ENCODE measurements at places on chromosomes 2 and 18. TPM values are rescaled to one million over a fixed set of nuclear protein-coding genes. Genes with fewer than 3 reads are reported as not detected.

DNA sequence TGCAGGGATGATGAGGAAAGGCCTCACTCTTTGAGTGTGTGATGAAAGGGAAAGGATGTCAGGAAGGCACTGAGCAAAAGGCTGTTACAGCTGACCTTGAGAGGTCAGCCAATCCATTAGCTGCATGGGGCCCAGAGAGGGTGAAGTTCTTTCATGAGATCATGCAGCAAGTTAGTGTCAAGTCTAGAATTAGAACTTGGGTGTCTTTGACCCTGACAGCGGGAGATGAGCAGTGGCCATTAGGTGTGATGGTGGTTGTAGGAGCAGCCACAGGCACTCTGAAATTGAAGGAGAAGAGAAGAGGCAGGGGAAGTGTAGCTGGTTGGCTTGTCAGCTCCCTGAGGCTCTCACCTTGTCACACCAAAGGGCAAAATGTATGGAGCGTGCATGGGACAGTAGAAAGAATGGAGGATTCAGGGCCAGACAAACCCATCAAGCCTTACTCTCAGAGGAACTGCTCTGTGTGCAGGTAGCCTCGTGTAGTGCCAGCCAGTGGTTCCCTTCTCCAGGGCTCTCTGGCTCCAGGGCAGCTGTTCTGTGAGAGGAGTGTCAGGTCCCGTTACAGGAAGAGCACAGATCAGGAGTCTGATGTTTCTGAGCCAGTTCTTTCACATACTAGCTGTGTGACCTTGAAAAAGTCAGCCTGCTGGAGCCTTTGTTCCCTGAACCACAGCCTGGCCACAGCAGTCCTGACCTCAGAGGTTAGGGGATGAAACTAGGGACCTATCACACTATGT, 35.9 kb downstream of the MAP4K4 start:
- H3K27ac ChIP-seq, result no peak overlapping the region
- H3K36me3 ChIP-seq, result no peaks in the 10 kb centered on the region
- H3K4me1 ChIP-seq, result peaks cover 63% of the 10 kb centered on the region
- H3K4me3 ChIP-seq, result no peak overlapping the region

DNA sequence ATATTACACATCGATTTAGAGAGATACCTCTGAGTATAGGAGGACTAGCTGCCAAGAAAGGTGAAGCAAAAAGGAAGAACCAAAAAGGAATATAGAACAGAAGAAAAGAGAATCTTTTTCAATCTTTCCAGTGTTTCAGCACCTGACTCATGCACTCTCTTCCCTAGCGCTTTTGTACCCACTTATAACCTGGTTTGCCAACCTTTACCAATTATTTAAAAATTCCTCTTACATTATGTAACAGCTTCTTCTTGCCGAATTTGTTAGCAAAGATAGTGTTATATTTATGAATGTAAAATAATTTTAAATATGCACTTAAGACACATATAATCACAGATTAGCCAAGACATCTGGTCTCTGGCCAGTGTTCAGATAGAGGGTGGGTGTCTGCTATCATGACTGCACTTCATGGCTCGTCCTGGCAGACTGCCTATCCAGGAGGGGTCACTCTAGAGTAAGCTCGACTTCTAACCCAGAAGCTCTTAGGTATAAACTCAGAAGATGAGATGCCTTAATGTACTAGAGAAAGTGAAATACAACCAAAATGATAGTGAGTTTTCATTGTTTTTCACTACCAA, 122.9 kb downstream of the ATAD2B start:
- no peak for DNase-seq
- no peak overlapping the region for H3K4me3 ChIP-seq
- H3K27me3 ChIP-seq, result no peaks in the 10 kb centered on the region
- peaks cover 26% of the 10 kb centered on the region for H3K4me1 ChIP-seq
- no peaks in the 10 kb centered on the region for H3K36me3 ChIP-seq

DNA sequence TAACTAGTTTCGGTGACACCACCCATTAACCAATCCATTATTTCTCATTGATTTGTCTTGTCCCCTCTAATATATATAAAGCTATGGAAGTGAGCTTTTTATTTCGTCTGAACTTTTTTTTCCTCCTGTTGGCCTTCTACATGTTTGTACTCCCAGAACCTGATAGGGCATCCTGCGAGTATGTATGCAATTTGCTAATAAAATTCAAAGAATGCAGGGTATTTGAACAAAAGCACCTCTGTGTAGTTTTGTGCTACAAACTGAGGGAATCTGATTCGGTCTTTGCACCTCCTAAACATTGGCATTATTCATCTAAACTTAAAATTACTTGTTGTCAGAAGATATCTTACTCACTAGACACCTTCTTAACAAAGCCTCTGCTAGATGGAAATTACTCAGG, 242.9 kb upstream of the TMEFF2 start:
- no peaks in the 10 kb centered on the region for H3K27me3 ChIP-seq
- DNase-seq, result no peak
- no peaks in the 10 kb centered on the region for H3K4me1 ChIP-seq
- no peak overlapping the region for H3K27ac ChIP-seq
- no peaks in the 10 kb centered on the region for H3K36me3 ChIP-seq
- H3K4me3 ChIP-seq, result no peak overlapping the region

DNA sequence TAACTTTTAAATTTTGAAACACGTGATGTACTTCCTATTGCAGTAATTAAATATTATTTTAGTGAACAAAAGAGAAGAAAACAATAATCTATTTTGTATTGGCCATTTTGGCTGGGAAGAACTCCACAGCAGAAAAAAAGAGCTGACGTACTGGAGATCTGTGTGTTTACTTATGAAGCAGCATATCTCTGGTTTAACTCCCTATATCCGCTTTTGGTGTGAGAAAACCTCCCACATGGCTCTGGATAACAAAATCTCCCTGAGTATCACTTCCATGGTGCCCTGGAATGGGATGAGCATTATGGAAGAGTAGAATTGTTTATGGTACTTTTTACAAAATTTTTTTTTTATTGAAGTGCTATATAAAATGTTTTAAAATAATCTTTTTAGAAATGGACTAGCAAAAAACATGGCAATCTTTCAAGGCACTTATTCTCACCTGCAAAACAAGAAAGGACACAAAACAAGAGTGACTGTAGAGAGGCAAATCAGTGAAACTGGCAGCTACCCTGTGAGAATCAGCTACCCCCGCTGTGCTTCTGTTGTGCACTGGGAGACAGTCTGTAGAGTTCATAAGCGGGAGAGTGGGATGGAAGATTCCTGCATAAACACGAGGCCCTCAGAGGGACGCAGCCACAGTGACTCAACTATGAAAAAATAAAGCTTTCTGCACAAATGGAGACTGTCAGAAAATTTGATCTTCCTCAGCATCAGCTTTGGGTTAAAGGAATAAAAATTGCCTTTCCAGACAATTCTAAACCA, 762.2 kb upstream of the HS6ST1 start:
- no peak overlapping the region for H3K4me3 ChIP-seq
- no peaks in the 10 kb centered on the region for H3K4me1 ChIP-seq
- H3K27me3 ChIP-seq, result no peaks in the 10 kb centered on the region

- peaks cover 27% of the 10 kb centered on the region for H3K36me3 ChIP-seq
- no peaks in the 10 kb centered on the region for H3K4me1 ChIP-seq
- no peak overlapping the region for H3K4me3 ChIP-seq
- no peak for DNase-seq
These were observed 5.2 kb upstream of the CHCHD5 start for GRCh38 chr2:112579241-112579640.

GRCh38 chr2:177029501-177029900, 183.1 kb upstream of the HNRNPA3 start:
- no peaks in the 10 kb centered on the region for H3K36me3 ChIP-seq
- peaks cover 12% of the 10 kb centered on the region for H3K4me1 ChIP-seq
- H3K4me3 ChIP-seq, result no peak overlapping the region
- no peak overlapping the region for H3K27ac ChIP-seq
- DNase-seq, result no peak

GRCh38 chr2:156124458-156124857, 208.1 kb downstream of the NR4A2 start:
- no peak overlapping the region for H3K27ac ChIP-seq
- no peaks in the 10 kb centered on the region for H3K4me1 ChIP-seq
- no peaks in the 10 kb centered on the region for H3K36me3 ChIP-seq
- H3K27me3 ChIP-seq, result no peaks in the 10 kb centered on the region

DNA sequence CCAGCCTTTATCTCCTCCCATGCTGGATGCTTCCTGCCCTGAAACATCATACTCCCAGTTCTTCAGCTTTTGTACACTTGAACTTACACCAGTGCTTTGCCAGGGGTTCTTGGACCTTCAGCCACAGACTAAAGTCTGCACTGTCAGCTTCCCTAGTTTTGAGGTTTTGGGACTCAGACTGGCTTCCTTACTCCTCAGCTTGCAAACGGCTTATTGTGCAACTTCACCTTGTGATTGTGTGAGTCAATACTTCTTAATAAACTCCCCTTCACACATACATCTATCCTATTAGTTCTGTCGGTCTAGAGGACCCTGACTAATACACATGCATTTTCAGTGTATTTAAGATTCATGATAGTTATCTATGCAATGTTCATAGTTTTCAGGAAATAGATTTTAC, 35.8 kb upstream of the ZNF804A start:
- H3K27me3 ChIP-seq, result no peaks in the 10 kb centered on the region
- H3K36me3 ChIP-seq, result no peaks in the 10 kb centered on the region
- H3K4me1 ChIP-seq, result no peaks in the 10 kb centered on the region

EMILIN1 gene
- total RNA-seq, result 333 TPM

SGPP2 gene
- total RNA-seq, result 1.1 TPM

ALPP gene
- total RNA-seq, result not detected

All from sigmoid colon (tissue), 7 donors.